ENCODE measurements at places on chromosomes 11 and 22. TPM values are rescaled to one million over a fixed set of nuclear protein-coding genes. Genes with fewer than 3 reads are reported as not detected.

Gene ANO9
- 129 TPM for total RNA-seq

Gene ELMOD1
- 0.16 TPM for total RNA-seq

Gene SAA1
- 38.9 TPM for total RNA-seq

Gene CSRP3
- not detected for total RNA-seq

Gene ZNF280A
- total RNA-seq = not detected

Gene MIOX
- total RNA-seq = not detected

Gene PRG3
- not detected for total RNA-seq

Gene ANKK1
- total RNA-seq = not detected

Gene FZD4
- total RNA-seq = 21.7 TPM

Gene SDHAF2
- total RNA-seq = 70.0 TPM

Gene GDPD4
- not detected for total RNA-seq

Gene MB
- not detected for total RNA-seq

Gene TTC36
- total RNA-seq = 17.9 TPM

Gene PRAME
- total RNA-seq = not detected

Gene PLEKHA7
- total RNA-seq = 112 TPM

Gene ADAMTS15
- total RNA-seq = 2.6 TPM

All from transverse colon (tissue), 4 donors.